ENCODE measurements at places on chromosomes 6 and 20.

DNA sequence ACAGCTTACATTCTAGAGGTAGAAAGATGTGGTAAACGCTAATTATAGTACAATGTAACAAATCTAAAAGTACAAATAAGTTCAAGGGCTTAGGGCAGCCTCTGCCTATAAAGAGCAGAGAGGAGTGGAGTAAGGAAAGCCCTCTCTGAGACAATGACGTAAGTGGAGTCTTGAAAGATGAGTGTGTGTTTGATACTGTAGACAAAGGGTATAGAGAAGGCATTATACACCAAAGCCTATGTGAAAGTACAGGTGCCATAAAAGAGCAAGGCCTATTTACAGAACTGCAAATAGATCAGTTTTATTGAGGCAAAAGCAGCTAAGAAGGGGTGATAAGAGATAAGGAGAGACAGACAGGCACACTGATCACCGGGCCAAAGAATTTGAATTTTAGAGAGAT, 10.9 kb downstream of the GOPC start:
- no peak for DNase-seq

- no peak for DNase-seq
Observed at GRCh38 chr6:132651062-132651461, 7.9 kb downstream of the TAAR1 start.

DNA sequence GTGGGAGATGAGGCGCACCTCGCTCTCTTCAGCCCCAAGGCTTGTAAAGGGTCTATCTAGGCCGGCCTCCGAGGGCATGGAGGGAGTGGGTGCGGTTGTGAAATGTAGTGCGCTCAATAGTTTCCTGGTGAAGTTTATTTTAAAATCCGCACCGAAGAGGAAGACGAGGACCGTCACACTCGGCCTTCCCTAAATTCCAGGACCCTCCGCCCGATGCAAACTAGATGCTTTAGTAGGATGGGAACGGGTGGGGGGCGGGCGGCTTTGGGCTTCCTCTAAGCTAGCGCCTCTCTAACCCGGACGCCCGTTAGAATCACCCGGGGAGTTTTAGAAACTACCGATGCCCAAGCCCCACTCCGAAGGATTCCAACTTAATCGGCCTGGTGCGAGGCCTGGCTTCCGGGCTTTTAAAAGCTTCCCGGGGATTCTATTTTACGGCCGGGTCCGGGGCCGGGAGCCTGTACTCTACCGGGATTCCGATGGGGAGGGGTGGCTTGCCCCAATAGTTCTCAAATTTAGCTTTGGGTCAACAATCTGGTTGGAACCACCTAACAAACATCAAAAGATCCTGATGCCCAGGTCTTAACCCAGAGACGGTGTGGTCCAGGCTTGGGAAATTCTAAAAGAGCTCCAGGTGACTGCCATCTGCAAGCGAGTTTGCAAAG, 548 bp upstream of the BCAS4 start:
- no peak for DNase-seq

GRCh38 chr6:14544666-14545065, 427.1 kb downstream of the CD83 start:
- DNase-seq, result no peak

DNA sequence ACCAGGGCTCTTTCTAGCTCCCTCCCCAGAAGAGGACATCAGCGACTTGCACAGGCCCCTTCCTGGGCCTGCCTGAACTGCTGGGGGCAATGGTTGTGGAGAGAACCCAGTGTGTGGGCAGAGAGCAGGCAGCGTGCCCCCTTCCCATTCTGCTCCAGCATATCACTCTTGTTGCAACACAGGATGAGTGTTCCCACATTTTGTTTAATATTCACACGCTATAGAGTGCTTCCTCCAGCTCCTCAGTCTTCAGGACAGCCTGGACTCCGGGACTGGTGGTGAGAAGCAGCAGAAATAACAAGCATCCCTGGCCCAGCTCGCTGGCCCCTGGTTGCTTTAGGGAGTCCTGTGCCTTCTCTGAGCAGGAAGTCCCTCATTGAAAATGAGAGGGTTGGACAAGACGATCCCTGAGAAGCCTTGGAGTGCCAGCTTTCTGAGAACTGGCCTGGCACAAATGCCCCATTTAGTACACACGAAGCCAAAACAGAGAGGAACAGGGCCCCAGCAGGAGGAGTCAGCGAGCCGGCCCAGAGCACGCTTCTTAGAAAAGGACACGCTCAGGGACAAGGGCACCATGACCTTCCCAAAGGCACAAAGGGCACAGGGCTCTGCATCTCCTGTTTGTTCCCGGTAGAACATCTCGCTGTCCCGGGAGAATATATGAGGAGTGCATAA, 84.2 kb upstream of the FOXC1 start:
- DNase-seq, result no peak

DNA sequence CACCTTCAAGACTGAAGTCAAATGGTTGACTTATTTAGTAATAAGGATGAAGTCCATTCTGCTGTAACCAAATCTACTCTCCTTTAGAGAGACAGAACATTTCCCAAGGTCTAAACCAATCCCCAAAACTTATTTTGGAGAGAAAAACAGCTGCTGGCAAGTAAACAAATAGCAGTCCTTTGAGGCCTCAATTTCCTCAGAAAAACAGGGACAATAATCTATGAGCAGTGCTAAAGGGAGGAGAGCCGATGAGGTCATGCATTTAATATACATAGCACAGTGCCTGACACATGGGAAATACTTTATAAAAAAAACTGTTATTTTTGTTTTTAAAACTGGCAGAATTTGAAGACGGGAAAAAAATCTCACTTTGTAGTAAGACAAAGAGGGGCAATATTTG, 526.0 kb downstream of the EPM2A start:
- no peak for DNase-seq

GRCh38 chr6:148566664-148567350, 180.0 kb upstream of the UST start:
- DNase-seq, result no peak

DNA sequence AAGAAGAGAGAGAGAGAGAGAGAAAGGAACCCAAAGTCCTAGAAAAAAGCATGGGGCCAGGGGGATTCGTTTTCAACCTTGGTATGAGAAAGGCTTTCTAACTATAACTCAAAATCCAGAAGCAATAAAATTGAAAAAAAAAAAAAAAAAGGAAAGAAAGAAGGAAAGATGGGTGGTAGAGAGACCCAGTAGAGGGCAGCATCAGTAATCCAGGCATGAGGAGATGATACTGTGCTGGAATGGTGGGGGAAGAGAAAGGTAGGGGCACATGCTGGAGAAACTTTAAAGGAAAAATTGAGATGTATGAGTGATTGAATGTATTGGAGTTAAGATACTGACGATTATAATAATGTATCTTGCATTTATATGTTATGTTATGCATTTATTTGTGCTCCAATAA, 1040.7 kb upstream of the FLRT3 start:
- DNase-seq, result no peak

GRCh38 chr20:62892348-62893304, 31.0 kb upstream of the TCFL5 start:
- DNase-seq, result no peak

DNA sequence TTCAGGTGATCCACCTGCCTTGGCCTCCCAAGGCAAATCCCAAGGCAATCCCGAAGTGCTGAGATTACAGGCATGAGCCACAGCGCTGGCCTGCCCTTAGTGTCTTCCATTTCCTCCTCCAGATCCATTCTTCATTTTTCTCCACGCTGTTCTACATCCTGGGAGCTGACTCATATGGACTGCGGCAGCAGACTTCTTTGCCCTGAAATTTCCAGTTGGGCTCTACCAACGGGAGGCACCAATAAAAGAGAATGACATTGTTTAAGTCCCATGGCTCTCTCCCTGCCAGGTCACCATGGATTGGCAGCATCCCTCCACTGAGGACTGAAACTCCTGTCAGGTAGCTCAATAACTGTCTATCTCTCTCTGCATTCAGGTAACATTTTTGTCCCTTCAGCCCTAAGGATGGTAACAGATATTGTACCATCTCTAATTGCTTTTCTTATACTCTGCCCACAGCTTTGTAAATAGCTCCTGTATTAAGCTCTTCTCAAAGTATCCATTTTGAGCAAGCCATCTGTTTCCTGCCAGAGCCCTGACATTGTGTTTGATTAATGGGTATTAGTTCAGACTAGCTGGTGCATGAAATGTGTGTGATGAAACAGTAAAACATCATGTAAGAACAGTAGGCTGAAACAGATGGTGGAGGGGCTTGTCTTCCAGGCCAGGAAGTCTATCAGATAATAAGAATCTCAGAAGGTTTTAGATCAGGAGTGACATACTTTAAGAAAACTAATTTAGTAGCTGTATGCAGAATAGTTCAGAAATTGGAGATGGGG, 3.6 kb downstream of the TBCC start:
- DNase-seq, result no peak

GRCh38 chr6:28160233-28160632, 18.6 kb downstream of the ZKSCAN8 start:
- no peak for DNase-seq

- no peak for DNase-seq
Observed at GRCh38 chr6:97399208-97399607, 116.2 kb upstream of the MMS22L start.

DNA sequence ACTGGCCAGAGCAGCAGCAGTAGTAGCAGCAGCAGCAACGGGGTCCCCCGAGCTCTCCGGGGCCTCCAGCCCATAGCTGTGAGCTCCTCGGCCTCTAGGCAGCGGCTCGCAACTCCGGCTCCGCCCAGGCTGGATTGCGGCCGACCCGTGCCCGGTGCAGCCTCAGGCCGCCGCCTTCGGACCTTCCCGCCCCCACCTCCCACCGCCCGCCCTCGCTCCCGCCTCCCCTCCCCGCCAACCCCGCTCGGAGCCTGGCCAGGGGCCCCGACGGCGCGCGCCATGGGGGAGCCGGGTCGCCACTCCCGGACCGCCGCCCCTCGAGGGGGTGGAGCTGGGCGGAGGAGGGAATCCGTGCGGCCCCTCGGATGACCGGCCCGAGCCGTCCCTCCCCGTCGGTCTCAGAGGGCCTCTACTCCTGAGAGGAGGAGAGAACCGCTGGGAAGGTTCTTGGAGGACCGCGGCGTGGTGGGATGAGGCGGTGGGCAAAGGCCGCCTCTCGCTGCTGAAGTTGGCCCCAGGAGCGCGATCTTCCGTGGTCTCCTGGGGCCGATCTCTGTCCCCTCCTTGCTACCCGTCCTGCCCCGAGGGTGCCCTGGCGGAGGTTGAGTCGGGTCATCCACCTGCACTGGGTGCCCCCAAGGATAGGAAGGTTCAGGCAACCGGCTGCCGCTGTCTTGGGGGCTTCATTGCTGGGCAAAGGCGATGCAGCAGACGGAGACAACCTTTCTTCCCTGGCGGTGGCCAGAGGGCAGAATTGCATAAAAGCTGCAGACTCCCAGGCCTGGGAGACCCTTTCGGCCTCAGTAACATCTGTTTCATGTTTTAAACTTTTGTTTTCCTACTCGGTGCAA, at the start of gene ADAM33:
TSS of gene ADAM33 (minus strand) at position 80 of the 851 bp plus-strand sequence. CDS start at position 74, 6 bp downstream.
- peak; percentile 89 for DNase-seq

GRCh38 chr6:165848086-165848426, 185.0 kb upstream of the PDE10A start:
- DNase-seq, result no peak

GRCh38 chr20:22623211-22623610, 38.8 kb upstream of the FOXA2 start:
- DNase-seq, result no peak

DNA sequence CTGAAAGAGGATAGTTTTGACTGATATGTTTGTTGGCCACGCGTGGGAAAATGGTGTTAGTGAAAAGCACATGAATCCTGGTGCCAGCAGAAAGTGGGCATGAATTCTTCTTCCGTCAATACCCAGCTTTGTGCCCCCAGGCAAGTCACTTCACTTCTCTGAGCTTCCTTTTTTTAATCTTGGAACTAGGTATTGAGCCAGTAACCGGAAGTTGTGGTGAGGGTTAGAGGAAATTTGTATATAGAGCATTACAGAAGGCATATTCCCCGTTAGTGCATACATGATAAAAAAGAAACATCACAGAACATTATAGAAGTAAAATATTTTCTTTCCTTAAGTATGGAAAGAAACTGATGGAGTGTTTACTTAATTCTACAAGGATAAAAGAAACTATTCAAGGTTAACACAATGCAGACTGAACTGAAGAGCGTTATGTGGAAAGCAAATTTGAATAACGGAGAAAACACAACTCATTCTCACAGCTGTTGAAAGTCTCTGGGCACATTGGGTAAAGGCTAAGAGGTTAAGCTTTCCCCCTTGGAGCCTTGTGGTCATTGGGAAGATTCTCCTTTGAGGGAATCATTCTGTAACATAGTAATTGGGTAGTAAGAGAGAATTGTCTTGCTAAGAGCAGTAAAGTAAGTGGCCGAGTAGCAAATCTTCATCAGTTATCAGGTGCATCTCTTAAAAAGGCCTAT, 223.1 kb downstream of the BCAS1 start:
- peak; percentile 34 for DNase-seq

GRCh38 chr6:97705568-97705967, 422.6 kb upstream of the MMS22L start:
- no peak for DNase-seq

GRCh38 chr6:135438907-135439535, 58.5 kb downstream of the AHI1 start:
- DNase-seq, result no peak

DNA sequence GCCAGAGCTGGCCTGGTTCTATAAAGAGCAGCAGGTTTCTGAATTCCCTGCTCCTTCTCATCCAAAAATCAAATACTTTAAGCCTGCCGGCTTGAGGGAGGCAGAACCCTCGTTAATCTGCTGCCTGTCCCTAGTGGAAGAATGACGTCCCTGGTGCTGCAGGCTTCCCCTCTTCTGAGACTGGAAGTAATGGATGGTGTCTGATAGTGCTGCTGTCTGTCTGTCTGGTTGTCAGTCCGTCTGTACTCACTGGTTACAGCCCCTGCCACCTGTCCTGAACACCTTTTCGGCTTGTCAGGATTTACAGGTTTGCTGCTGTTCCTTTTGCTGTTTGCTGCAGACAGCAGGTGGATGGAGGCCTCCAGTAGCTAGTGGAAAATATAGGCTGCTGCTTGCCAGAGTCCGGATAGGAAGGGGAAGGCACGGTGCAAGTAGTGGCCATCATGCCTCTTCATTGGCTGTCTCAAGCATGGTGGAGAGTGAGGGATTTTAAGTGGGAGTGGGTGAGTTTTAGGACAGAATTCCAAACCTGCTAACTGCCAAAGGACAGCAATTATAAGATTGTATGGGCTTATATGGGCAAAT, 2.5 kb downstream of the RIMS1 start:
- DNase-seq, result no peak

- DNase-seq, result no peak
Observed at GRCh38 chr6:124040655-124041054, 237.0 kb downstream of the NKAIN2 start.

- no peak for DNase-seq
Observed at GRCh38 chr6:128631031-128631430, 110.6 kb upstream of the PTPRK start.

GRCh38 chr6:33112148-33112547, 36.4 kb downstream of the HLA-DPB1 start:
- no peak for DNase-seq

Data from upper lobe of left lung (tissue), 6 donors.